ENCODE measurements at places on chromosomes 6 and 20. TPM values are rescaled to one million over a fixed set of nuclear protein-coding genes. Genes with fewer than 3 reads are reported as not detected.

- no peak for DNase-seq
Measured at GRCh38 chr20:19423900-19424620, 211.6 kb downstream of the SLC24A3 start.

GRCh38 chr6:142374965-142375733 lies 73.3 kb downstream of the ADGRG6 start:
- no peak for DNase-seq

DNA sequence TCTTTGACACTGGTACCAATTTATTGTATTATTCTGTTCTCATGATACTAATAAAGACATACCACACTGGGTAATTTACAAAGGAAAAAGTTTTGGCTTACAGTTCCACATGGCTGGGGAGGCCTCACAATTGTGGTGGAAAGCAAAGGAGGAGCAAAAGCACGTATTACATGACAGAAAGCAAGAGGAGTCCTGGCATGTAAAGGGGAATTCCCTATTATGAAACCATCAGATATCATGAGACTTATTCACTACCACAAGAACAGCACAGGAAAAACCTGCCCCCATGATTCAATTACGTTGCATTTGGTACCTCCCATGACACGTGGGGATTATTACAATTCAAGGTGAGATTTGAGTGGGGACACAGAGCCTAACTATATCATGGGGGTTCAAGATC lies 43.4 kb downstream of the SLC22A2 start:
- no peak for DNase-seq

The CHMP4B gene
- total RNA-seq, result 239 TPM

- no peak for DNase-seq
Measured at GRCh38 chr6:149031201-149031858, 284.5 kb downstream of the UST start.

DNA sequence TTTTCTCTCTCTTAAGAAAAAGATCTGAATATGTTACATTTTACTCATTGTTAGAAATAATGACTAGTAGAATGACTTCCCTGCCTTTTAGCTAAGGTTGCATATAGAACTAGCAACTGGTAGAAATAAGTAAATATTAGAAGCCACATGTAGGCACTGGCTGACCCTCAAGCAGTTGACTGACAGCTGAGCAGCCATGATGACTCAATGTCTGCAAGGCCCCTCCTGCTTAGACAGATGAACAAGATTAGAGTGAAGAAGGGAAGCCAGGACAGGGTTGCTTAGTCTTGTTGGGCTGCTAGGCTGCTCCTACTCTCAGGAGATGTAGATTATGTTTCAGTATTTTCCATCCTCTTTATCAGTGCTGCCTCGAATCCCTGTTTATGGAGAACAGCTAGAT lies 6.5 kb downstream of the MEP1A start:
- DNase-seq, result no peak

- DNase-seq, result no peak
Measured at GRCh38 chr6:90109141-90109540, 187.5 kb downstream of the BACH2 start.

DNA sequence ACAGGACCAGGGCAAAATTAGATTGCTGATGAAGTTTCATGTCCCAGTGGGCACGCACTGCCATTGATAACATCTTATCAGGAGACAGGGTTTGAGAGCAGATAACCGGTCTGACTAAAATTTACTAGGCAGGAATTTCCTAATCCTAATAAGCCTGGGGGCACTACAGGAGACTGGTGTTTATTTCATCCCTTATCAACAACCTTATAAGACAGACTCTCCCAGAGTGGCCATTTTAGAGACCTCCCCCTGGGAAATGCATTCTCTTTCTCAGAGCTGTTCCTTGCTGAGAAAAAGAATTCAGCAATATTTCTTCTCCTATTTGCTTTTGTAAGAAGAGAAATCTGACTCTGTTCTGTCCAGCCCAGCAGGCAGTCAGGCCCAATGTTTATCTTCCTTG lies 423.4 kb upstream of the IMPG1 start:
- DNase-seq, result no peak

DNA sequence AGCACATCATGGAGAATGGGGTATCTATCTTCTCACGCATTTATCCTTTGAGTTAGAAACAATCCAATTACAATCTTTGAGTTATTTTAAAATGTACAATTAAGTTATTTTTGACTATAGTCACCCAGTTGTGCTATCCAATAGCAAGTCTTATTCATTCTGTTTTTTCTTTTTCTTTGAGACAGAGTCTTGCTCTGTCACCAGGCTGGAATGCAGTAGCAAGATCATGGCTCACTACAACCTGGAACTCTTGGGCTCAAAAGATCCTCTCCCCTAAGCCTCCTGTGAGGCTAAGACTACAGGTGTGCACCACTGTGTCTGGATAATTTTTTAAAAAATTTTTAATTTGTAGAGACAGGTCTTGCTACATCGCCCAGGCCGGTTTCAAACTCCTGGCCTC lies 201.5 kb upstream of the ZNF217 start:
- no peak for DNase-seq

The NAA20 gene
- 36.2 TPM for total RNA-seq

- DNase-seq, result no peak
Measured at GRCh38 chr6:155274106-155274505, 10.3 kb downstream of the CLDN20 start.

DNA sequence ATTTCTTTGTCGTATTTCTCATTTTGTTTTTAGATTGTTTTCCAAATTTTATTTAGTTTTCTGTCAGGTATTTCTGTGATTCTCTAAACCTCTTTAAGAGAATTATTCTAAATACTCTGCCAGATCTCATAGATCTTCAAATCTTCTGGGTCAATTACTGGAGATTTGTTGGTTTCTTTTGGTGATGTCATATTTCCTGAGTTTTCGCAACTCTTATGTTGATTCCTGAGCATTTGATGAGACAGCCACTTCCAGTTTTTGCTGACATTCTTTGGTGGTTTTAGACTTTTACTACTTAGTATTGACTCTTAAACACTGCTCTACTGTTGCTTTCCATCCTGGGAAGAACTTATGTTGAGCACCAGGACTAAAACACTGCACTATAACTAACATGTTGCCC lies 21.9 kb downstream of the ADGB start:
- no peak for DNase-seq

GRCh38 chr6:113920663-113921267 lies 50.2 kb downstream of the HDAC2 start:
- no peak for DNase-seq

GRCh38 chr6:27582928-27583725 lies 110.2 kb upstream of the ZNF184 start:
- no peak for DNase-seq

GRCh38 chr6:72621291-72622093 lies at the start of gene KCNQ5:
Gene KCNQ5, plus strand, starts transcription at chr6:72622064.
- peak; percentile 8 for DNase-seq

DNA sequence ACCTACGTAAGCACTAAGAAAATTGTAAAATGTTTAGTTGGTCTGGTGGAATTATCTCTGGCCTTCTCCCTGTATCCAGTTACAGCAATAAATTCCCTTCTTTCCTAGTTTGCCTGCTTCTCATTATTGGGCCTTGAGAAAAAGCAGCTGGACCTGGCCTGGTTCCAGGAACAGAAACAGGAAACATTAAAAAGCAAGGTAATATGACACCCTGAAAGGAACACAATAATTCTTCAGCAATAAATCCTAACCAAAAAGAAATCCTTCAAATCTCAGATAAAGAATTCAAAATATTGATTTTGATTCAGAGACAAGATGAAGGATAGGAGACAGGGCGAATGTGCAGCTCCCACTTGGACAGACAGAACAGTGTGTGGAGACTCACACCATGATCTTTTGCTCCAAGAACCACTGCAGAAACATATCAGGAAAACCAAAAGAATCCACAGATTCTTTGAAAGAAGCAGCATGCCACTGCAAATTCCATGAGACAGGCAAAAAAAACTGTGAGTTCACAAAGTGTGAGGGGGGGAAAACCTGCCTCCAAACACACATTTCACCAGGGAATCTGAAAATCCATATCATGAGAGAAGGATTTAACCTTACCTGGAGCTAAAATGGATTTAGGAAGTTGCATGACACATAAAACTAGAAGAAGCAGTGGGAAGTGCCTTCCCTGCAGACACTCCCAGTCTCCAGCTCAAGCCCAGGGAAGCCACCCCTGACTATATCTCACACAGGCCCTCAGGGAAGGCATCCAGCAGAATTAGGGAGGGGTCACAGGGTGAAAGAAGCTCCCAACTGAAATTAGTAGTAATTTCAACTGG lies 28.9 kb downstream of the TREM1 start:
- DNase-seq, result peak; percentile 24

- no peak for DNase-seq
Measured at GRCh38 chr6:3085074-3085473, 16.8 kb downstream of the RIPK1 start.

The CFAP206 gene
- total RNA-seq, result not detected

DNA sequence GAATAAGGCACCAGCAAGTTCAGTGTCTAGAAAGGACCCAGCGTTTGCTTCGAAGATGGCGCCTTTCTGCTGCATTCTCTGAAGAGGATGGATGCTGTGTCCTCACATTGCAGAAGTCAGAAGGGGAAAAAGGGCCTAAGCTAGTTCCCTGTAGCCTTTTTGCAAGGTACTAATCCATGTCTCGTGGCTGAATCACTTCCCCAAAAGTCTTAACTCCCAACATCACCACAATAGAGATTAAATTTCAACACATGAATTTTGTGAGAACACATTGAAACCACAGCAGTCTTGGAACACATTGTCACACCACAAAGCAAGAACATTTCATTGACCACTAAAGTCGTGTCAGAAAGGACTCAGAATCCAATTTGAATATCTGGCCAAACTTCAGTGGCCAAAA lies 42.1 kb downstream of the KLHL31 start:
- no peak for DNase-seq

DNA sequence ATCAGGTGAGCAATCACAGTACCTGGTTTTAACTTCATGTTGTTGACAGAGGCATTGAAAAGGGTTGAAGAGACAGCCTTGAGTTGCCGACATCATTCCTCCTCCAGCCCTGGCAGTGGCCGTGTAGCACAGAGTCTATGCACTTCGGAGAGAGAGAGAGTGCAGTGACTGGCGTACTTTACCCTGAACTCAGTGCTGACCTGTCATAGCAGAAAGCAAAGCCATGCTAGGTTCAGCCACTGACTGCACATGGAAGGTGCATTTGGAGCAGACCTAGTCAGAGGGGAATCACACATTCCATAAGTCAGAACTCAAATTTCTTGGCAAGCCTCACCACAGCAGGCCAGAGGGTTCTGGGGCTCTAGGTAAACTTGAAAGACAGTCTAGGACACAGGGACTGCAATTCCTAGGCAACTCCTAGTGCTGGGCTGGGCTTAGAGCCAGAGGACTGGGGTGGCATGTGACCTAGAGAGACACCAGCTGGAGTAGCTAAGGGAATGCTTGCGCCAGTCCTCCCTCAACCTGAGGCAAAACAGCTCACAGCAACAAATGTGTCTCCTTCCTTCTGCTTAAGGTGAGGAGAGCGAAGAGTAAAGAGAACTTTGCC lies 69.1 kb downstream of the ELOVL4 start:
- DNase-seq, result no peak

The CCHCR1 gene
- total RNA-seq, result 24.3 TPM

GRCh38 chr6:3696525-3697088 lies 54.9 kb downstream of the PXDC1 start:
- no peak for DNase-seq

The KIAA0408 gene
- total RNA-seq, result 4.9 TPM

The RNF39 gene
- 0.27 TPM for total RNA-seq

The SLC22A7 gene
- not detected for total RNA-seq

DNA sequence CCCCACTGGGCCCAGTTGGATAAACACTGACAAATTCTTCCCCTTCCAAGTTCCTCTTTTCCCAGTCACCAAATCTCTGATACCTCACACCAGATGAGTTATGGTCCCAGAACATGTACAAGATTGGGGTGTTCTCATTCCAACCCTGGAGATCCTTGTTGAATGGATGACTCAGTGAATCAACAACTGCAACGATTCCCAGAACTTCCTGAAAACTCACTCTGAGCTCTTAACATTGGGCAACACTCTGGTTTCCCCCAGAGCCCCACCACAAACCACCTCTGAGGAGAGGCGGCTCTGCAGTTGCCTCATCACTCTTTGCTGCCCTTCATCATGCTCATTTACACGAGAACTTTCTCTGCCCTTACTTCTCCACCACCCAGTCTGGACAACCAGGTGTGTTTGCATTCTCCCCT lies 115.2 kb downstream of the MRPL14 start:
- DNase-seq, result no peak

The TFAP2C gene
- total RNA-seq, result 9.0 TPM

The CPXM1 gene
- 0.80 TPM for total RNA-seq

The ZSCAN23 gene
- not detected for total RNA-seq

DNA sequence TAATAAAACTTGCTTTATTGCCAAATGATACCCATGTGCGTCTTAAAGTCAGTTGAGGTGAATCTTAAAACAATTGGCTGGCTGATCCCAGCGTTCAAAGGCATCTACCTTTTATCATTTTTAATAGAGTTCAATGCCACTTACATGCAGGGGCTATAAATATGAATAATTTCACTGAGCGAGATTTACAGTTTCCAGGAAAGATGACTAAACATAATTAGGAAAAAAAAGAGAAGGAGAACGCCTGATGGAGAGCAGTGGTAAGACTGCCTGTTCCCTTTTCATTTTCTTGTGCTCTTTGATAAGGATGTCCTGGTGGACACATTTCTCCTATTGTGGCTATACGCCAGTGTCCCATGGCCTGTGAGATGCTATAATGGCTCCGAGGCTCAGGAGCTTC lies 139.9 kb upstream of the SLC22A23 start:
- DNase-seq, result no peak

The MUC21 gene
- not detected for total RNA-seq

- DNase-seq, result no peak
Measured at GRCh38 chr6:134721060-134721405, 228.9 kb downstream of the ALDH8A1 start.

The C4B gene
- total RNA-seq, result 137 TPM

DNA sequence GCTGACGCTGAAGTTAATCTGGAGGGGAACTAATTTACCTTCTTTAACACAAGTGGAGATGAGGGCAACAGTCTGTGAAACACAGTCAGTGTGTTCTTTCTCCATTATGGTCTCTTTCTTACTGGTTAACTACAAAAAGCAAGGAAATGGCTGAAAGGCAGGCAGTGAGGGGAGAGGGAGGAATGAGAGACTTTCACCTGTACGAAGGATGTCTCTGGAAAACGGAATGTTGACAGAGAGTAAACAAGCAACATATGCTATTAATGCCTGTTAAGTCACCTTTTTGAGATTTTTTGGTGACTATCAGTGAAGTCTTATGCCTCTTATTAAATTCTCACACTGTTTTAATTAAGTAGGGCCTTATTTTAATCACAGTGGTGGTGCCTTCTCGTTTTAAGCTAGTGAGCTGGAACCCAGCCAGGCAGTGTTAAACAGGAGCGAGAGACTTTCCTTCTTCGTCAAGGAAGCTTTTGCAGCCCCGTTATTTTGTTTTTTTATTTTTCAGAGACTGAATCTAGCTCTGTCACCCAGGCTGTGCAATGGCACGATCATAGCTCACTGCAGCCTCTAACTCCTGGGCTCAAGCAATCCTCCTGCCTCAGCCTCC lies 165.6 kb downstream of the ATXN1 start:
- no peak for DNase-seq

The DNAJC5 gene
- total RNA-seq, result 68.4 TPM

The PTGIS gene
- 22.3 TPM for total RNA-seq

The ISM1 gene
- total RNA-seq, result not detected
